Suppressor macrophage (primary cell): ENCODE measurements at places on chromosomes 7 and 10.
A peak's percentile ranks its signal among the peaks of the same experiment; 100 is the strongest.

GRCh38 chr7:112453505-112454171 is 3.4 kb downstream of the IFRD1 start:
- peak; percentile 77 for DNase-seq

GRCh38 chr7:32937344-32938174 is 19.7 kb upstream of the FKBP9 start:
- peak; percentile 58 for DNase-seq

- peak; percentile 17 for DNase-seq
These were observed 17.0 kb downstream of the ITIH5 start for GRCh38 chr10:7649673-7650300.

DNA sequence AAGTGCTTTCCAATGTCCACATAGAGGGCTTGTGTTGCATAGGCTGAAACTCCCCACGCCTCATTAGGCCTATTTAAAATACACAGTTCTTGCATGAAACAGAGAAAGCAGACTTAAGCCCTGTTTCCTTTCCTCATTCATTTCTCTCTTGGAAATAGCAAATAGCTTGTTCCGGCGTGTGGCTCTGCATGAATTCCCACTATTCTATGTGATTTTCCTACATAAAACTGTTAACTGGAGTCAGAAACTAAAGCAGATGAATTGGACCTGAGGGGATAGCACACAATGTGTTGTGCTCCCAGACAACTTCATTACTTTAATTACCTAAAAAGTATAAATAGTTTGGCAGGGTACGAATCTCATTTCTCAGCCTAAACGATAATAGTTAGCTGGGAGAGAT is 981.5 kb downstream of the SORCS1 start:
- no peak for DNase-seq

DNA sequence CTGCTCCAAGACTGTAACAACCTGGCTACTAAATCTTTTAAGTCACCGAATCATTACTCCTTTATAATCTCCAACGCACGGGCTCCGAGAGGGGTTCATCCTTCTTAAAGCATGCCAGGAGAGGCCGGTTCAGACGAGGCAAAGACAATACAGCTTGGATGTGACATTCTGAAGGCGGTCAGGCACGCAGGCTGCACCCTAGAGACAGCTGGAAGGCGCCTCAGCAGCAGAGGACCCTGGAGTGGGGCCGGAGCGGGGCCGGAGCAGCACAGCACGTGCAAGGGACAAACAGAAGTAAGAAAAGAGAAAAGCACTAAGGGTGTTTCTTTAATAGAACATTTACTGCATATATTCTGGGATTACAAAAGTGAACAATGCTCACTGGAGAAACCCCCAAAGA is 97.8 kb upstream of the PPP2R2D start:
- no peak for DNase-seq

GRCh38 chr7:130234078-130234477 is 26.4 kb downstream of the SSMEM1 start:
- DNase-seq: no peak

GRCh38 chr10:128054163-128054970 is 71.9 kb downstream of the MKI67 start:
- DNase-seq: peak; percentile 96

DNA sequence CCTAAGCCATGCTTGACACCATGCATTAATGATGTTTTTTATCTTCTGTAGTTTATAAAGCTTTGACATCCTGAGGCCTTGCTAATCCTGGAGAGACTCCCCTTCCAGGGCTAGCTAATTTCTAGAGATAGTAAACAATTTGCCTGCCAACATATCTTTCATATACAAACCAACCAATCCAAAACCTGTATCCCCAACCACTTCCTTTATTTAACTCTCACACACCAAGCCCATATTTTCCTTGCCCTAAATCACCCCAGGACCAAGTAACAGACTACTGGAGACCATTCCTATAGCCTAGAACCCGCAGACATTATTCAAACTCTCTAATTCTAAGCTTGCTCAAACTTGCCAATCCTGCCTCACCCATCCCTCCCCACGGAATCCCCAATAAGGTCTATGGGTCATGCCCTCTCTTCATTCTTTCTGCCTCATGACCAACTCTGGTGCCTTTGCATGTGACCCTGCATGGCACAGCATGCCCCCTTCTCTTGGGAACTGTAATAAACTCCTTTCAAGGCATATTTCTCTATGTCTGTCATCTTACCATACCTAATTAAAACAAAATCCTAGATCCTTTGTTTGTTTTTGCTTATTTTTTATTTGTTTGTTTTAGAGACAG is 116.6 kb upstream of the CACUL1 start:
- DNase-seq: no peak

DNA sequence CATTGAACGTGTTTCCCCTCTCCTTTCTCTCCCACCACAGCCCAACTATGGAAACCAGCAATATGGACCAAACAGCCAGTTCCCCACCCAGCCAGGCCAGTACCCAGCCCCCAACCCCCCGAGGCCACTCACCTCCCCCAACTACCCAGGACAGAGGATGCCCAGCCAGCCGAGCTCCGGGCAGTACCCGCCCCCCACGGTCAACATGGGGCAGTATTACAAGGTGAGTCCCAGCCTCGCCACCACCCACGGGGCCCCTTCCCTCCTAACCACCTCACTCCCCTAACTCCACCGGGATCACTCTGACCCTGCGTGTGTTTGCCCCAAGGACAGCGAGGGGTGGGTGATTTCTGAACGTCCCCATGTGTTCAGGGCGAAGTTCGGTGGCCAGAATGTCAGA is 50.8 kb upstream of the PPIF start:
- no peak for DNase-seq

DNA sequence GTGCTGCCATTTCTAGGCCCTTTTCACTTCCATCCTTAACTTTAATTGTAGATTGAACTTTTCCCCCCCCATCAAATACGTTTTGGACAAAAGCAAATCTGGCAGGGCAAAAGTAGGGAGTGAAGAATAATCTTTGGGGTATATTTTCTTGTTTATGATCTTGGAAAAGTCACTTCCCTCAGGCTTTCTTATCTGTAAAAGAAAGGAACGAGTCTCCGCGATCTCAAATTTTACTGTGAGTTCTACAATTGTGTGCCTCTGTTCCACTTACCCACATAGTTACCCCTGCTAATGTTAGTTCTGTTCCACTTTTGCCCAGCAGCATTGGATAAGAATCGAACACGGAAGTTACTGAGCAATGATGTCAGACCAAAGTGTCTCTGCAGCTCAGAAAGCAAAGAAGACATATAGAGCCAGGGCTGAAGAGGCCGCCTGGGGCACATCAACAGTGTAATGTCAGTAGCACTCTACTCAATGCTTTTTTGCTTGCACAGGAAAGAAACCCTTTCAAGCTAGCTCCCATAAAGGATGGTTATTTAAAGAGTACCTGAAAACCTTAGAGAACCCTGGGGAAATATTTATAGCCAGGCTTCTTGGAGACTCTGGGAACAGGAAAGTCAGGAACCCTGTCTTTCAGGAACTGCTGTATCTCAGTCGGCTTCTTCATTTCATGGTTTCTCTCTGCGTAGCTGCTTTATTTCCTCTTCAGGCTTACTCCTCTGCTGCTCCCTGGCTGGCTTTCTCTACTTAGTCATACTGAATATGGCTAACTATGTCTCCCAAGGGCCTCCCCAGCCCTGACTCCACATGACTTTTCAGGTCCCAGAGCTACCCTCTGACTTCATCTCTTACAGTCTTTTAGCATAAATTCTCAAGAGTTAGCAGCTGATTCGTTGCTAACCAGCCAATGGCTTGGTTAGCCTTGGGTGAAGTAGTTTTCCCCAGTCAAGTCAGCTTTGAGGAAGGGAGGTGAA is 123.7 kb upstream of the FAM3C start:
- peak; percentile 72 for DNase-seq

DNA sequence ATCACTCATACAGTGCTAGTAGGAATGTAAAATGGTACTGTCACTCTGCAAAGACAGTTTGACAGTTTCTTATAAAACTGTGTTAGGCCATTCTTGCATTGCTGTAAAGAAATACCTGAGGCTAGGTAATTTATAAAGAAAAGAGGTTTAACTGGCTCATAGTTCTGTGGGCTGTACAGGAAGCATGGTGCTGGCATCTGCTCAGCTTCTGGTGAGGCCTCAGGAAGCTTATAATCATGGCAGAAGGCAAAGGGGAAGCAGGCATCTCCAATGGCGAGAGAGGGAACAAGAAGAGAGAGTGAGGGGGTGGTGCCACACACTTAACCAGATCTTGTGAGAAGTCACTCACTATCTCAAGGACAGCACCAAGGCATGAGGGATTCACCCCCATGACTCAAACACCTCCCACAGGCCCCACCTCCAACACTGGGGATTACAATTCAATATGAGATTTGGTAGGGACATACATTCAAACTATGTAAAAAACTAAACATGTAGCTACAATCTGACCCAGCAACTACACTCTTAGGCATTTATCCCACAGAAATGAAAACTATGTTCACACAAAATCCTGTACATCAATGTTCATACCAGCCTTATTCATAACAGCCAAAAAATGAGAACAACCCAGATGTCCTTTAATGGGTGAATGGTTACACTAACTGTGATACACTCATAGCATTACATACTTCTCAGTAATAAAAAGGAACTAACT is 5.0 kb downstream of the ALDH18A1 start:
- DNase-seq: peak; percentile 40

DNA sequence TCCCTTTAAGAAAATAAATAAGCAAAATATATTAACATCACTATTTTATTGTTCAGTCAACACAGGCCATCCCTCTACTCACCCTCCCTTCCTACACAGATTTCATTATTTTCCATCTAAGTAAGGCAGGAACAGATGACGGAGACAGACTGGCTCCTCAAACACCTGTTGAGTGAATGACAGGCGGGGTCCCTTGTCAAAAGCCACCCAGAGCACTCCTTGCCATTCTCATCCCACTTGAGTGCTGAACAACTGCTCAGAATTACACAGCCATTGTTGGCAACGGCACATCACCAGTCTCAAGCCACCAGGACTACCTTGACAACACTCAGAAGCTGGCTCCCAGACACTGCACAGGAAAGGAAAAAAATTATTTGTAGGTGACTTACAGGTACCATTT is 3.3 kb downstream of the GRB10 start:
- DNase-seq: no peak
